Motor neuron (in vitro differentiated cells): ENCODE measurements at places on chromosomes 3 and 15. TPM values are rescaled to one million over a fixed set of nuclear protein-coding genes. Genes with fewer than 3 reads are reported as not detected.

The WDR49 gene
- not detected in 2 replicates for total RNA-seq

The GALK2 gene
- total RNA-seq = 24.5 and 26.7 TPM in 2 replicates

The TLR9 gene
- total RNA-seq = 0.21 TPM in 1 of 2 replicates, not detected in the other

The AGBL1 gene
- total RNA-seq = 0.05 and 0.25 TPM in 2 replicates

The RHCG gene
- not detected in 2 replicates for total RNA-seq

The PCSK6 gene
- total RNA-seq = 6.6 and 6.9 TPM in 2 replicates

The TEX9 gene
- 19.1 and 22.9 TPM in 2 replicates for total RNA-seq

The AP3B2 gene
- total RNA-seq = 38.8 and 41.8 TPM in 2 replicates

The GRAMD1C gene
- 0.45 and 0.53 TPM in 2 replicates for total RNA-seq

The HRH1 gene
- total RNA-seq = 0.91 and 1.5 TPM in 2 replicates

The CEP97 gene
- 23.0 and 23.9 TPM in 2 replicates for total RNA-seq

The KCNMB2 gene
- 1.3 and 1.7 TPM in 2 replicates for total RNA-seq

The CA12 gene
- total RNA-seq = 40.3 and 40.7 TPM in 2 replicates

The ALDH1A2 gene
- total RNA-seq = 21.7 and 22.5 TPM in 2 replicates
